ENCODE measurements at places on chromosomes 6 and 20.
A peak's percentile ranks its signal among the peaks of the same experiment; 100 is the strongest.

- no peak for DNase-seq
These were observed 67.8 kb upstream of the ANKEF1 start for GRCh38 chr20:9966966-9967365.

DNA sequence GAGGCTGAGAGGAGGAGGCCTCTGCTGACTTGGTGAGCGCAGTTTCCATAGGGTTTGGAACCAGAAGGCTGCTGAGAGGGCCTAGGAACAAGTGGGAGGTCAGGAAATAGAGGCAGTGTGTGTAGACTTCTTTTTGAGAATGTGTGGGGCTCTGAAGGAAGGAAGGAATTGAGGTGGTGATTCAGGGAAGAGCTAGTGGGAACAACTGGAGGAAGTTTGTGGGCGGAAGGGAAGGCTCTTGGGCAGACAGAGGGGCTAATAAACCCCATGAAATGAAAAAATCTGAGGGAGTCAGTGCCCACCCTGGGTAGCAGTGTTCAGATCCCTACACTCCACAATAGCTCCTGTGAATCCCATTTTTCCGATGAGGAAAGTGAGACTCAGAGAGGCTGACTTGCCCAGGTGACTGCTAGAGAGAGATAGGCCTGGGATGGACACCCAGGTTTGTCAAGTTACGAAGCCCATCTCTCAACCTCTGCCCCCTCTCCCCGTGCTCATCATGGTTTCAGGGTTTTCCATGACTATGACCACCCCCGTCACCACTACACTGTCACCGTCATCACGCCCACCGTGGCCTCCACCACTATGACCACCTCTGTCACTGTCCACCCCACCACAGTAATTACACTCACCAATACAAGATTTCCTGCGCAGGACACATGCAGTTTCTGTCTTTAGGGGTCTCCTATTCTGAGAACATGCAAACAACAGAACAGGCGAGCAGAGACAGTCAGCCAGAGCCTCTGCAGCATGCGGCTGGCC lies 106.4 kb downstream of the MRPL14 start:
- no peak for DNase-seq

DNA sequence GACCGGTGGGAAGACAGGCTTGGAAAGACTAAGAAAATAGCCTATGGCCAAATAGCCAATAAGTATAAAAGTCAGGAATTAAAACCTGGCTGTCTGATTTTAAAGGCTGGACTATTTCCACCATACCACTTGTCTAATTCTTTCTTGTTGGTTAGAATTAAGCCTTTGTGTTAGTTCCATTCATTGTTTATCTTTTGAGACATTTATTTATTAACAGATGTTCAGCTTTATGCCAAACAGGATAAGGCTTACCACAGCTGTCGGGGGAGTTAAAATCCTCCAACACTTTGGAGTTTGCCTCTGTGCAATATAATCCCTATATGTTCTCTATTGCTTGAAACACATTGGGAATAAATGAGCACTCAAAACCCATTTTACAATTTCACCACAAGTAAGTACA lies 208.3 kb downstream of the TMEM200A start:
- no peak for DNase-seq

DNA sequence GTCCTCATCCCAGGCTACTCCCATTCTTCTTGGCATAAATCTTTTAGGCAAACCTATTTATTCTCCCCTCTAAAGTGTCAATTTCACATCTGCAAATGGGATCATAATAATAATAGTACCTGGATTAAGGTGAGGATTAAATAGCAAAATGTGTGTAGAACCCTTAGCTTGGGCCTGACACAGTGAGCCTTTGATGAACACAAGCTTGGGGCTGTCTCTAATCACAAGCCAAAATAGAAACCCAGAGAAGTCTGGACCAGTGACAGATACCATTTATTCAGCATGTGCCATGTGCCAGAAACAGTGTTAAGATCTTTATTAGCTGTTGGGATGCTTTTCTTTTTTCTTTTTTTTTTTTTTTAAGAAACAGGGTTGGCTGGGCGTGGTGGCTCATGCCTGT lies 14.9 kb upstream of the PARD6B start:
- DNase-seq, result no peak

DNA sequence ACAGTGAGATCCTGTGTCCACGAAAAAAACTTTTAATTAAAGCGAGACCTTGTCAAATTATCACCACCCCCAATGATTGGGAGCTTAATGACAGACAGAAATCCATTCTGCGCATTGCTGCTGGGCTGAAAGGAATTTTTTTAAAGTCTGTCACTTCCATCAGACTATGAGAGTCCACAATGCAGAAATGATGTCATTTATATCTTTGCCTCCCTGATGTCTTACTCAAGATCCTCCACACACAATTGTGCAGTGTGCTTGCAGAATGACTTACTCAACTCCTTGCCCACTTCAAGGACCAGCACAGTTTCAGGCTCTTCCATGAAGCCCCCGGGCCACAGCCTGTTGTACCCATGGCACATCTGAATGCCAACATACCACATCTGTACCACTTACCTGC lies 41.0 kb downstream of the GPLD1 start:
- no peak for DNase-seq

DNA sequence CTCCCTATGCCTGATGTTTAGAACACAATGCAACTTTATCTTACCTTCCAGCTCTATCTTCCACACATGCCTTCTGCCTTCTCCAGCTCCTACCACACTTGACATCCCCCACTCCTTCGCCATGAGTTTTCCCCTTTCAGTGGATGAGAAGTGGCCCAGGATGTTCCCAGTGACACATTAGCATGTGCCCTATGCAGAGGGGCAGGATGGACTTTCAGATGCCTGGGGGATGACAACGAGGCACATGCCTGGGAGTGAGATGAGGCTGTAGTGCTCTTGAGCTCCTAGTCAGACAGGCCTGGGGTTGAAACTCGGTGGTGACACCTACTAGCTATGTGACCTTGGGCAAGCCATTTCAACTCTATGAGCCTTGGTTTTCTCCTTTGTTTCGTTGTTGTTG lies 20.1 kb upstream of the SLC32A1 start:
- no peak for DNase-seq

GRCh38 chr6:160955508-160956295 lies 35.9 kb upstream of the MAP3K4 start:
- no peak for DNase-seq

- DNase-seq, result no peak
These were observed 61.2 kb upstream of the CDYL start for GRCh38 chr6:4714961-4715501.

- no peak for DNase-seq
These were observed 339.0 kb downstream of the SYNE1 start for GRCh38 chr6:152298055-152298647.

DNA sequence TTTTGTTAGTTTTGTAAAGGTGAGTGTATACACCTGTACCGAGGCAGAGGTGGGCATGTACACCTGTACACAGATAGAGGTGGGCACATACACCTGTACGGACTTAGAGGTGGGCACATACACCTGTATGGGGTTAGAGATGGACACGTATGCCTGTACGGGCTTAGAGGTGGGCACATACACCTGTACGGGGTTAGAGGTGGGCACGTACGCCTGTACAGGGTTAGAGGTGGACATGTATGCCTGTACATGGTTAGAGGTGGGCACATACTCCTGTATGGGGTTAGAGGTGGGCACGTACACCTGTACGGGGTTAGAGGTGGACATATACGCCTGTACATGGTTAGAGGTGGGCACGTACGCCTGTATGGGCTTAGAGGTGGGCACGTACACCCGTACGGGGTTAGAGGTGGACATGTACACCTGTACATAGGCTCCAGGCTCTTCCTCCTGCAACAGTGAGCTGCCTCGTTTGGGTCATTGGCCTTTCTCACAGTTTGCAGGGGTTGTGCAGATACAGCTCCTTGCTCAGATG lies 63.7 kb downstream of the PHACTR3 start:
- DNase-seq, result no peak

DNA sequence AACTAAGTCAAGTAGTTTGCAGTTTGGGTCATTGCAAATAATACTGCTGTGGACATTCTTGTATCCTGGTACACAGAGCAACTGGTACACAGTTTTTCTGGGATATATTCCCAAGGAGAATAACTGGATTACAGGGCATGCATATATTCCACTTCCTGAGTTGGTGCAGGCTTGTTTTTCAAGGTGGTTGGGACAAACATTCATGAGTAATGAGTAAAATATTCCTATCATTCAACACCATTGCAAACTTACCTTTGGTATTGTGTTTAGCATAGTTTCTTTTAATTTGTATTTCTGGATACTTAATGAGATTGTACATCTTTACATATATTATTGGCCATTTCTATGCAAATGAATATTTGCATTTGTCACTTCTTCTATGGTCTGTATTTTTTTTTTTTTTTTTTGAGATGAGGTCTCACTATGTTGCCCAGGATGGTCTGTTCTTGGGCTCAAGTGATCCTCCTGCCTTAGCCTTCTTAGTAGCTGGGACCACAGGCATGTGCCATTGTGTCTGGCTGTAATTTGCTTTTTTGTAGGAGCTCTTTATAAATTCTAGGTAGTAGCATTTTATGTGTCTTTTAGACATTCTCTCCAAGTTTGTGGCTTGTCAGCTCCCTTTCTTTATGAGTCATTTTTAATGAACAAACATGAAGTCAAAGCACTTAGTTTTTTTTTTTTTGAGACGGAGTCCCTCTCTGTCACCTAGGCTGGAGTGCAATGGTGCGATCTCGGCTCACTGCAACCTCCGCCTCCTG lies 158.7 kb downstream of the SOX4 start:
- DNase-seq, result peak; percentile 75

Measured in islet precursor cell (in vitro differentiated cells).